ENCODE measurements at places on chromosomes 11 and 22.

GRCh38 chr22:21907638-21908522 is 40.4 kb upstream of the MAPK1 start:
- DNase-seq = no peak

DNA sequence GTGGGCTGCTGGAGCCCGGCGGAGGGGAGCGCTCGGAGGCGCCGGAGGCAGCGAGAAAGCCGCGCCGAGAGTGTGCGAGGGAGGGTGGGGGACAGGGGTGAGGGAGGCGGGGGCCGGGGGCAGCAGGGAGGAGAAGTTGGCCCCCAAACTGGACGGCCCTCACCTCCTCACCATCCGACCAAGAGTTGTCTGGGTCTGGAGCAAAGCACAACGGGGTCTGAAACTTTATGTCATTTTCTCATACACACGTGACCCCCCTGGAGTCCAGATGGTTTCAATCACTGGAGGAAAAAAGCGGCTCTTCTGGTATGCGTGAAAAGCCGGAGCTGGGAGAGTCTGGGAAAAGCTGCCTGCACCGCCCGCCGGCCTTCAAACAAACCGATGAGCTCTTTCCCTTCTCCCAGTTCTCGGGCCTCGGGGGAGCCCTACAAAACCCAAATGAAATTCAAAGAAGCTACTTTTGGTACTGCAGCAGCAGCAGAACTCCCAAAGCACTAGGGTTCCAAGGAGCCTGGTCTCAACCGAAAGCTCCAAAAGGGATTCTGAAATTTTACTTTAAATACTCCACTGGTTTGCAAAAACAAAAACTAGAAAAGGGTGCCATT is 39.7 kb upstream of the AKIP1 start:
- no peak for DNase-seq

DNA sequence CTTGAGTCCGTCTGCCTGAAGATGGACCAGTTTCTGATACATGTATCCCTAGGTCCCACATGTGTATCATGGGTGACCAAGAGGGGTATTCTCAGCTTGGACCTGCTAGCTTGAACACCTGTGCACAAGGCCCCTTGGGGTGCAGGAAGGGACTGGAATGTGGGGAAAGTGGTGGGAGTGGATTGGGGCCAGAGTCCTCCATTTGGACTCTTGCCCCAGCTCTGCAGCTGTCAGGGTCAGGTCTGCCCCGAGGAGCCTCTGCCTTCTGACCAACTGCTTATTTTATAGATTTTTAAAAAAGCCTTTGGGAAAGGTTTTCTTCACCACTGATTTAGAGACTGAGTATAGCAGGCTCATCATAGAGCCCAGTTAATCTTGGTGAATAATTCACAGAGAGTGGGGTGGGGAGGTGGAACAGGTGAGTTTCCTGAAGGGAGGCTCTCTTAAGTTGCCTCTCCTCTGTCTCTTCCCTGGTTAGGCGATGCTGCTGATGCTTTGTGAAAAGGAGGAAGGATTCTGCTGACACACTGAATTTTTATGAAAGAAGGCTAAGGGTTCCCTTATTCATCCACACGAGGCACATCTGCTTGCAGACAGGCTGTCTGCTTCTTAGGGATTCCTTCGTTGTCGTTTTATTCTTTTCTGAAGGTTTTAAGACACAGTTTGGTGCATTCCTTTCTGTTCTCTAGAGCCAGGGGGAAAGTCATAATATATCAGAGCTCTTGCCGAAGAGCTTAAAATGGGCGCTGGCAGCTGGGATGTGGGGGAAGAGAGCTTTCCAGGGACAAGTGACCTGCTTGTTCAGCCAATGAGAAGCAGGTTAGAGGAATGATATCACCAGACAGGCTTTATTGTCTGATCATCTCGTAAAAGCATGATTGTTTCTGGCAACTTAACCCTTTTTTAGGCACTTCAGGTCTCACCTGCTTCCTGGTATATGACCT is 19.9 kb downstream of the TRIM44 start:
- no peak for DNase-seq

- DNase-seq = no peak
These were observed 26.8 kb upstream of the CELSR1 start for GRCh38 chr22:46564084-46564714.

- peak; percentile 44 for DNase-seq
These were observed 15.8 kb downstream of the EPS8L2 start for GRCh38 chr11:721741-722345.

GRCh38 chr11:74534216-74534945 is 40.9 kb upstream of the LIPT2 start:
- peak; percentile 66 for DNase-seq

- DNase-seq = no peak
These were observed 10.3 kb upstream of the POLA2 start for GRCh38 chr11:65251476-65251875.

- peak; percentile 9 for DNase-seq
These were observed 43.7 kb downstream of the BSX start for GRCh38 chr11:122937983-122938382.

GRCh38 chr11:100918551-100919500 is 210.8 kb downstream of the PGR start:
- no peak for DNase-seq

GRCh38 chr11:1873048-1873812 is 18.5 kb downstream of the PRR33 start:
- DNase-seq = no peak
